ENCODE measurements at places on chromosomes 3 and 15.

DNA sequence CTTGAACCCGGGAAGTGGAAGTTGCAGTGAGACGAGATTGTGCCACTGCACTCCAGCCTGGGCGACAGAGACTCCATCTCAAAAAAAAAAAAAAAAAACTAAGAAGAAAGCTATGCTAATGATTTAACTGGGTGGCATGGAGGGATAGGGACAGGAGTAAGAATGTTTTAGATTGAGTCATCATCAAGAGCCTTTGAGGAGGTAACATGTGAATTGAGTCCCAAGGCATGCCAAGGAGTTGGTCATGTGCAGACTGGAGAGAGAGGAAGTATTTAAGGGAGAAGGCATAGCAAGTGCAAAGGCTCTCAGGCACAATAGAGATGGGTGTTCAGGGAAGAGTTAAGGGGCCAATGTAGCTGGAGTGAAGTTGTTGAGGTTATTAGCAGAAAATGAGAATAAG is 9.1 kb downstream of the BNC1 start:
- no peak for DNase-seq

DNA sequence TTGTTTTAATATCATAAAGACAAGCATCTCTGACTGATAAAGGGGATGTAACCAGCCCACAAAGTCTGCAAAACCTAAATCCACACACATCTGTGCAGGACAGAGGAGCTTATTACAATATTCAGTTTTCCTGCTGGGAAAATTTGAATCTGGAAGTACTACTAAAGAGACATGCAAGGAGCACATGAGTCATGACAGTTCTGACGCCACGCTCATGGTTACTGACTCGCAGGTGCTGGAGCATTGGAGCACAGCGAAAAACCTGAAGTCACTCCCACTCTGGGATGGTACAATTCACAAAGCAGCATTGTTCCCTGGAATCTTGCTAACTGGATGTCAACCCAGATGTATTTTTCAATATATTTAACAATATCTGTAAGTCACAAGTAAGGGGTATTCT is 7.6 kb upstream of the ISL2 start:
- DNase-seq, result no peak

DNA sequence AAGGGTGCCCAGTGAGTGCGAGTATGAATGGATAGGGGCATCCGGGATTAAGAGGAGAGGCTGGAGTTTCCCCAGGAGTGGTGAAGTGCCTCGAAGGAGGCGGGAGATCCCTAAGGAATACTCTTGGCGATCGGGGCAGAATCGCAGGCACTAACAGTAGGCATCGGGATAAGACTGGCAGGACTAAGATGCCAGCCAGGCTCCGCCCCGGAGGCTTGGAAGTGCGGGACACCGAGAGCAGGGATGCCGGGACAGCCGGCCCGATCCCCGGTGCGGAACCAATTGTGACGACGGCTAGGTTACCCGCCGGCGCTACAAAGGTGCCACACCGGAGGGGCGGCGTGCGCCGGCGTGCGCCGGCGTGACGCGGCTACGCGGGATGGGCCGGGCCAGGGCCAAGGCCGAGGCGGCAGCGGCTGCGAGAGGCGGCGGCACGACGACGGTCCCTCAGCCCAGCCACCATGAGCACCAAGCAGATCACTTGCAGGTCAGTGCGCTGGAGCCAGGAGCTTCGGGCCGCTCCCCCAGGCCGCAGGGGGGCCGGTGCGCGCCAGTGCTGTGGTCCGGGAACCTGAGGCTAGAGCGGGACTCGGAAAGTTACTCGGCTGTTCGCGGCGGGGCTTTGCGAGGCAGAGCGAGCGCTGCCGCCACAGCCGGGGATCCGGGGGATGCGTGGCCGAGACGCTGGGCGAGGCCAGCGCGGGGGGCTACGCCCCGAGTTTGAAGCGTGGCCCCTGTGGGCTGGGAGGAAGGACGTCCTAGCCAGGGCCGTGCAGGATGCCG is at the start of gene MKRN2:
TSS of gene MKRN2 (plus strand) at position 398 of the 783 bp plus-strand sequence. CDS start at position 462, 64 bp downstream.
- DNase-seq, result peak; percentile 59

DNA sequence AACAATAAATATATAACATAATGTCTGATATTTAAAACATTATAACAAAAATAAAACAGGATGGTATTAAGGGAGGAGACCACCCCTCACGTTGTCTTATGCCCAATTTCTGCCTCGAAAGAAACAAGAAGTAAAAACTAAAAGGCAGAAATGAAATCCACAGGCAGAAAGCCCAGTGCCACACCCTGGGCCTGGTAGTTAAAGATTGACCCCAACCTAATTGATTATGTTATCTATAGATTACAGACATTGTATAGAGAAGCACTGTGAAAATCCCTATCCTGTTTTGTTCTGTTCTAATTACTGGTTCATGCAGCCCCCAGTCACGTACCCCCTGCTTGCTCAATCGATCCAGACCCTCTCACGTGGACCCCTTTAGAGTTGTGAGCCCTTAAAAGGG is 22.3 kb upstream of the ACP3 start:
- DNase-seq, result no peak

DNA sequence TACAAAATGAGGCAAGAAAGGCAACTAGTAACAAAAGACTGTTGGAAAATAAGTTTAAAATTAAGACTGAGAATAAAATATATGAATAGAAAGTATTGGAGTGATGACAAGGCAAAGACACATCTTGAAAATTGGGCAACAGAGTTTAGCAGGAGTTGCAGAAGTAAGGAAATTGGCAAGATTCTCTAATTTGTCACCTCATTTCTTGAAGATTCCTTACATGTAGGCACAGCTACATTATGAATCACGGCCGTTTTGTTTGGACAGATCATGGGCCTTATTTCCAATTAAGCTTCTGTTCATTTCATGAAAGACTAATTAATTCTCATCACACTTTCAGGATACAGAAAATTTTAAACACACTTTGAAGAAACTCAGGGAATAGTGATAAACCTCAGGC is 170.1 kb downstream of the ROBO1 start:
- no peak for DNase-seq

DNA sequence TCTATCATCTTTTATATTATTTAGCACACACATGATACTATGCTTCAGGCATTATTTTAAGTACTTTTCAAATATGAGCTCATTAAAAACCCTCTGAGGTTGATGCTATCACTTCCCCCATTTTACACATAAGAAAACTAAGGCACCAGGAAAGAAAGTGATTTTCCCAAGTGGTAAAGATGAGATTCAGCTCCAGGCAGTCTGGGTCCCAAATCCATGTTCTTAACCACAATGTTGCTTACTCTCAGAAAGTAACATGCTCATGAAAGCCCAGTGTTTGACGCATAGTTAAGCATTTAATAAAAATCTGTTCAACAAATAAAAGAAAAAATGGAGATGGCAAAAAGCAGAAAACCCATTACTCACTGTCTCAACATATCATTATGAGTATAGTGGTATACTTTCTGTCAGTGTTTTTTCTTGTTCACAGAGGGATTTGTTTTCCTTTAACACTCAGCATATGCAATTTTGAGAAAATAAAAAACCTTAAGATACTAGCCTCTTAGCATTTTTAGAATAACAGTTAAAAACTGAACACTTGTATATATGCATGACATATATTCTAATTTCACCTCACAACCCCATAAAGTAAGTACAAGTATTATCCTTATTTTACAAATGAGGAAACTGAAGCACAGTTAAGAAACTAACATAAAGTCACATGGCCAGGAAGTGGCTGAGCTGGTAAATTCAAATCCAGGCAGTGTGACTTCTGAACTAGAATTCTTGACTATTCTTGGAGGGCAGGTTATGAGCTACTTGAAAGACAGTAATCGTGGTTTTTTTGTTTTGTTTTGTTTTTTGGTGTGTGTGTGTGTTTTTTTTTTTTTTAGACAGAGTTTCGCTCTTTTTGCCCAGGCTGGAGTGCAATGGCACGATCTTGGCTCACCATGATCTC is 10.4 kb downstream of the PEAK1 start:
- DNase-seq, result no peak

DNA sequence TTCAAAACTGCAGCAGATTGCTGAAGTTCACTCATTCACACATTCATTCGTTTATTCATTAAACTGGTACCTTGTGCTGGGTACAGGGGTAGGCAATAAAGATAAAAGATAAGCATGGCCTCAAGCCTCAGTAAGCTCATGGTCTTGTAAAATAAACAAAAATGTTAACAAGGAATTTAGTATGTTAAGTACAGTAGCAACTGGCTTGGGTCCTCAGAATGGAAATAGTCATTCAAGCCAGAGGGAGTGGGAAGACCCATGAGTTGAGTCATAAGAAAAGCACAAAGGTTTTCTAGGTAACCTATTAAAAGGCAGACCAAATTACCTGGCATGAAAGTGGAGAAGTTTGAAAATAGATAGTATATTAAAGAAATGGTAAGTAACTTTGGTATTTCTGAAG is 163.3 kb downstream of the CDIN1 start:
- DNase-seq, result no peak

DNA sequence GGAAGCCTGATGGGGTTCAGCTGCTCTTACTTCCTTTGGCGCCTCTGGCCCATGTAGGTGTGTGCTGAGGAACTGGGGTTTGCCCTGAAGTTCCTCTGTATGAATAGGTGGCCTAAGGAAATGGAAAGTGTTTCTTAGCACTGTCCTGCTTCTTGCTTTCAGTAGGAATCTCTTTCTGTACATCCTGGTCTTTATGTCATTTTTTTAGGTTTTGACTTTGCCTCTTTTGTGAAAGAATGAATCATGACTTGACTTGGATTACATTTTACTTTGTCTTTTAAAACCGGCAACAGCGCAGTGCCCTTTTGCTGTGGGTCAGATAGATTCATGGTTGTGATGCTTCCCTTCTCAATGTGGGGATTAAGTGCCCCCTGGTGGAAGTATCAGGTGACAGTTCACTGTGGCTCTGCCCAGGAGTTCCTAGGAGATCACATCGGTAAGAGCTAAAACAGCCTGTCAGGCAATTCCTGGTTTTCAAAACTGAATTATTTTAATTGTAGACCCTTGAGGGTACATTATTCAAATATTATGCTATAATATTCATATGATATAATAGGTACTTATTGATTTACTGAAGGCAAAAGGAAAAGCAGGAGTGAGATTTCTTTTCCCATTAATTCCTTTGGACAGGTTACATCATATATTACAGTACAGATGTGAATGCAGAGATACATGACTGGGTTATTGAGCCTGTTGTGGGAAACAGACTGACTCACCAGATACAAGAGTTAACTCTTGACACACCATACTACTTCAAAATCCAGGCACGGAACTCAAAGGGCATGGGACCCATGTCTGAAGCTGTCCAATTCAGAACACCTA is 95.4 kb downstream of the HCN4 start:
- DNase-seq, result peak; percentile 38

- DNase-seq, result no peak
These were observed 62.8 kb downstream of the PEX5L start for GRCh38 chr3:179973931-179974361.

DNA sequence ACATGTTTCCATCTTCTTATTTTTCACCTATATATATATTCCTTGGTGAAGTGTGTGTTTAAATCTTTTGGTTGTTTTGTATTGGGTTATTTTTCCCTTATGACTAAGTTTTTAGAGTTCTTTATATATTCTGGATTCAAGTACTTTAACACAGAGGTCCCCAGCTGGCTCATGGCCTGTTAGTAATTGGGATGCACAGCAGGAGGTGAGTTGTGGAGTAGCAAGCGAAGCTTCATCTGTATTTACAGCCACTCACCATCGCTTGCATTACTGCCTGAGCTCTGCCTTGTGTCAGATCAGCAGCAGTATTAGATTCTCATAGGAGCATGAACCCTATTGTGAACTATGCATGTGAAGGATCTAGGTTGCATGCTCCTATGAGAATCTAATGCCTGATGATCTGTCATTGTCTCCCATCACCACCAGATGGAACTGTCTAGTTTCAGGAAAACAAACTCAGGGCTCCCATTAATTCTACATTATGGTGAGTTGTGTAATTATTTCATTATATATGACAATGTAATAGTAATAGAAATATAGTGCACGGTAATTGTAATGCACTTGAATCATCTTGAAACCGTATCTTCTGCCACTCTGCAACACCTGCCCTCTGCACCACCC is 151.6 kb downstream of the RSRC1 start:
- DNase-seq, result no peak

GRCh38 chr3:66385066-66385465 is 115.8 kb downstream of the LRIG1 start:
- no peak for DNase-seq

DNA sequence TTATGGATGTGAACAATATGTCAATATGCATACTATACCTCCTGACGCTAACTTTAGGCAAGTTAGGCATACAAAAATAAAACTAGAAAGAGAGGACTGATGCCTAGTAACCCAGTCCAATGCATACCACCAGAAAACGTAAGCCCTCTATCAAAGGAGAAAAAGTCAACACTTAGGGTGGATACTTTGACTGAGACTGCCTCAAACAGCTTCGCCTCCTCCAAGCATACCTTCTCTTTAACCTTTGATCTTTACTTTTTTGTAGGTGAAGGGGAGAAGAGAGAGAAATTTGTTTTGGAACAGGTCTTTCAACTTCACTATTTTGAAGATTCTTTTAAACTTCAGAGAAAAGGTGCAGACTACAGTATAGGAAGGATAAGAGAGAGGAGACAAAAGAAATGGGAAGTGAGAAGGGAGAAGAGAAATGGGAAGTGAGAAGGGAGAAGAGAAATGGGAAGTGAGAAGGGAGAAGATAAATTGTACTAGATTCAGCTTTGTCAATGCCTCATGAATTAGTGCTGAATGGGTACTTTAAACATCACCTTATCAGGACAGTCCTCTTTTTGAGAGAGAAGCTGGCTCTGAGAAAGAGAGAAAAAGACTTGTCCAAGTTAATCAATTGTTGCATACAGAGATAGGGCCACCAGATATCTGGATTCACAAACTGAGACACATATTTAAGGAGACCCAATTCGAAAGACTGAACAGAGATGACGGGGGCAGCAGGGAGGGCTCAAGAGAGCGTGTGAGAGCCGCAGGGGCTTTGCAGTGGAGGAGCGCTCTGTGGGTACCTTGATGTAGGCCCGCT is 1.0 kb downstream of the P3H2 start:
- no peak for DNase-seq

- DNase-seq, result no peak
These were observed 39.6 kb downstream of the VGLL3 start for GRCh38 chr3:86951322-86951721.

DNA sequence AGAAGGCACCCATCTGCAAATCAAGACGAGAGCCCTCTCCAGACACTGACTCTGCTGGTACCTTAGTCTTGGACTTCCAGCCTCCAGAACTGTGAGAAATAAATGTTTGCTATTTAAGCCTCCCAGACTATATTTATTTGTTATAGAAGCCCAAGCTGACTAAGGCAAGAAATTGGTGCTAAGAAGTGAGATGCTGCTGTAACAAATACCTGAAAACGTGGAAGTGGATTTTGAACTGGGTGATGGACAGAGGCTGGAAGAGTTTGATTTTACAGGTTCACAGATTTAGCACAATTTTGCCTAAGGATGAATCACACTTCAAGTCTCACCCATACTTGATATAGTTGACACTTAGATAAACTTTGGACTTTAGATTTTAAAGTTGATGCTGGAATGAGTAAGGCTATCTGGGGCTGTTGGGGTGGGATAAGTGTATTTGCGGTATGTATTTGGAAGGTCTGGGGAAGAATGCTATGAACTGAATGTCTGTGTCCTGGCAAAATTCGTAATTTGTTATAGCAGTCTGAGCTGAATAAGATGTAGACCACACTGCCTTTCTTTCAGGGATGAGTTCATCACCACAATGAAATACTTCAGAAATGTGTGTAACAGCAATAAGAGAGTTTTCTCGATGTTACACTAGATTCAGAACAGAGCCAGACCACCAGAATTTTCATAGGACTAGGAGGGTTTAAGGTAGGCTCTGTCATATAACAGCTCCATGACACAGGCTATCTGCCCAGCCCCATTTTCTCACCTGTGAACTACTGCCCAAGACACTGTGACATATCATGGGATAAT is 120.5 kb upstream of the LMCD1 start:
- no peak for DNase-seq

Data from AG09319 (cell line).